ENCODE measurements at places on chromosomes 7 and 10.

DNA sequence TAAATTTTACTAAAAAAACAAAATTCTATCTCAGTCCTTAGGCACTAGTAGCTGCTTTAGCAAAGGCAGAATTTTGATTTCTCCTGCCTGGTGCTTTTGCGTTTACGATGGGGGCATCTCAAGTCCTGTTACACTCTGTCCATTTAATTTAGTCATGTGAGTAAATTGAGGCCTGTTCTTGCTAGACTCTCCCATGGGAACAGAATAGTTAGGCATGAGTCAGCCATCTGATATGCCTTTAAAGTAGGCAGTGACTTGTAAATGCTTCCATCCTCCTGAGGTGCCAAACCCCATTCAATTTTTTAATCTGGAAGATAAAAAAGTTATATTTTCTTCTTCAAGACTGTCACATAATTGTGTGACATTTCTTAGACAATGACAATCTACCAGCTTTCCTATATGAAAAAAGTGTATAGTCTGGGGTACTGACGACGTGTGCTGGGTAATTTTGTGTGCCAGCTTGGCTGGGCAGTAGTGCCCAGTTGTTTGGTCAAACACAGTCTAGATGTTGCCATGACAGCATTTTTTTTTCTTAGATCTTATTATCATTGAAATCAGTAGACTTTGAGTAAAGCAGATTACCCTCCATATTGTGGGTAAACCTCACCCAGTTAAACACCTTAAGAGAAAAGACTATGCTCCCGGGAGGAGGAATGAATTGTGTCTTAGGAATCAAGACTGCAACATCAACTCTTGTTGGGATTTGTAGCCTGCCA is 603.4 kb downstream of the SORCS1 start:
- DNase-seq = no peak

DNA sequence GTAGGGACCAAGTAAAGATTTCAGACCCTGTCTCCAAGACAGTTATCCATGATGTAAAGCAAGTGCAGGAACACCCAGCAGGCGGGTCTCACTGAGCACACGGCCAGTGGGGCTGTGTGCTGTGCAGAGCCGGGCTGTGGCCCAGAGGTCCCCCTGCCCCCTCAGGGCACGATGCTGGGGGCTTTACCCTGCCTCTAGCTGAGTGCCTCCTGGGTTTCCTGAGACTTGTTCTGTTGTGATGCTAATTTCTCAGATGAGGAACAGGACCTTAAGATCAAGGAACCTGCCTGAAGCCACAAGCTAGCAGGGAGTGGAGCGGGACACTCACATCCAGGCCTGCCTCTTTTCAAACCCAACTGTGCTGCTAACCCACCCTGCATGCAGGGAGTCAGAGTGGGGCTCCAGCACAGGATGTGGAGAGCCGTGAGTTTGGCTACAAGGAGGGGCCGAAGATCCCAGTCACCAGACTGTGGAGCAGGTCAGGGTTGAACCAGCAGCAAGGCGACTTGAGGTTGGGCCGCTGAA is 76.1 kb upstream of the LYZL2 start:
- no peak for DNase-seq

DNA sequence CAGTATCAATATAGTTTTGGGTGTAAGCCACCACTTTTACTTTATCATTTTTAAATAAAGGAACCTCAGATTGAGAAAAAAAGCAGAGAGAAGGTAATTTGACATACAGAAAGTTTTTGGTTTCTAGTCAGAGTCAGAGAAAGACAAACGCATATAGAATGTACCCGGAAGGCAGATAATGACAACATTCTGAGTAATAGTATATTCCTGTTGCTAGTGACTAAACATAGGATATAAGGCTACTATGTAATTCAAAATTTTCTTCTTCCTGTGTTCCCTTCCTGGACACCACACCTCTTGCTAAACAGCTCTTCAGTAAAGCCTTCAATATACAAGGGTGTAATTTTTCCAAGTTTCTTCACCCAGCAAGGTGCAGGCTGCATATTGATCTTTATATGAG is 597.6 kb downstream of the PCDH15 start:
- DNase-seq = no peak

GRCh38 chr10:94571081-94571480 is 25.5 kb downstream of the HELLS start:
- DNase-seq = no peak

- DNase-seq = no peak
Observed at GRCh38 chr7:16668049-16668858, 22.3 kb downstream of the BZW2 start.

- no peak for DNase-seq
Observed at GRCh38 chr10:47060356-47060755, 149.1 kb downstream of the PTPN20 start.

GRCh38 chr7:144941127-144941526 is 105.3 kb upstream of the TPK1 start:
- DNase-seq = no peak

DNA sequence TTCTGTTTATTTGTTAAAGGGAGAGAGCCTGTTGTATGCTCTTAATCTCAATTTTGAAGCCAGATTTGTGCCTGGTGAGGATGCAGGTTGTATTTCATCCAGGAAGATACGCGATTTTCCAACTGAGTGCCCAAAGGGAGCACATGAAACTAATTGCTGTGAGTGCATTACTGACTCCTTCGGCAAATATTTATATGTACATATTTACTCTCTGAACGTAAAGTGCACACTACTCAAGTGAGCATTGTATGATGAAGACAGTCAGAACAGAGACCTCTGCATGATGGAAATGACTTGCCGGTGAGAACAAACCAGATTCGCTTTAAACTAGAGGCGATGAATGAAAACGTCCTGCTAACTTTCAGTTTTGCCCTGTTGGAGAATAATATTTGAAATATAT is 130.1 kb downstream of the MALRD1 start:
- no peak for DNase-seq

- no peak for DNase-seq
Observed at GRCh38 chr10:63415640-63416244, 50.0 kb downstream of the JMJD1C start.

DNA sequence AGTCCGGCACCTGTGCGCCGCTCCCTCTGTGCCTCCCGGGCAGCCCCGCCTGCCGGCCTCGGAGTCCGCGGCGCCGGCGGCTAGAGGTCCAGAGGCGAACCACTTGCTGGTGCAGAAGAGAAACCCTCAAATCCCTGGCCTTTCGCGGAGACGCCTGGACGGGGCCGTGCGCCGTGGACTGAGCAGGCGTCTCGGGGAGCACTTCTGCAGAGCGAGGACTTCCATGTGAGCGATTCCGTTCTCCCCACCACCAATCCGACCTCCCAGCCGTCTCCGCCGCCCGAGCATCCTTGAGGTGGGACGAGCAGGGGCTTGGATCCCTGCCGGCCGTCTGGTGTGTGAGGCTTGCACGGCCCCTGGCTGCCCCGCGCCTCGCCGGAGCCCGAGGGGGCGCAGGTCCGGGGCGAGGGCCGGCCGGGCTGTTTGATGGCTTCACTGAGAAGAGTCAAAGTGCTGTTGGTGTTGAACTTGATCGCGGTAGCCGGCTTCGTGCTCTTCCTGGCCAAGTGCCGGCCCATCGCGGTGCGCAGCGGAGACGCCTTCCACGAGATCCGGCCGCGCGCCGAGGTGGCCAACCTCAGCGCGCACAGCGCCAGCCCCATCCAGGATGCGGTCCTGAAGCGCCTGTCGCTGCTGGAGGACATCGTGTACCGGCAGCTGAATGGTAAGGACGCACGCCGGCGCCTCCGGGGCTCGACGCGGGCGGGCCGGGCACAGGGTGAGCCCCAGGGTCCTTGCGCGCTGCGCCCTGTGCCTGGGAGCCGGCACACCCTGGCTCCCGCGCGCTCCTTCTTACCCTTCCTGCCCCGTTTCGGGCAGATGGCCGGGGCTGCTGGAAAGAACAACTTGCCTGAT is 660 bp downstream of the GALNT17 start:
- no peak for DNase-seq

DNA sequence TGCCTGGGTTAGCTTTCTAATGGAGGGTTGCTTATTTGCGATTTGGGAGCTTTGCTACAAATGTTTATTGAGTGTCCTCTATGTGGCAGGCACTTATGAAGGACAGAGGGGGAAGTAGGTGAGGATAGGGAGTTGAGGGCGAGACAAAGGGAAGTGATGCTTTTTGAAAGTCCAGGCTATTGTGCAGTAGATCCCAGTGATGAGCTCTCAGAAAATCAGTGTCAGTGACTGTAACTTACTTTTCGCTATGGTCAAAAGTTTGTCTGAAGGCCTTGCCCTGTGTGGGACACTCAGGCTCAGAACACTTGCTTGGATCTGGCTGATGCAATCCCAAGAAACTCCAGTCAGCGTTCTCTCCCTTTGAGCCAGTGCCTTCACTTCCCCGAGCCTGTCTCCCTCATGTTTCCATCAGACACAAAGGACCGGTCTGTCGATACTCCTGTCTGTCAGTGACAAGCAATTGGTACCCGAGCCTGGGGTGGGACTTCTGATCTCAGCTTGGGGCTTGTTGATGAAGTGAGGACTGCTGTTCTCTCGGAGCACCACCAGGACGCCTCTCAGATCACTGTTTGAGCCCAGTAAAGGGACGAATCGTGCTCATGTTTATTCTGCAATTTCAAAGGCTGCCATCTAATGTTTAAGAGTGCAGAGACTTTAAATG is 63.1 kb upstream of the SORCS3 start:
- DNase-seq = no peak

DNA sequence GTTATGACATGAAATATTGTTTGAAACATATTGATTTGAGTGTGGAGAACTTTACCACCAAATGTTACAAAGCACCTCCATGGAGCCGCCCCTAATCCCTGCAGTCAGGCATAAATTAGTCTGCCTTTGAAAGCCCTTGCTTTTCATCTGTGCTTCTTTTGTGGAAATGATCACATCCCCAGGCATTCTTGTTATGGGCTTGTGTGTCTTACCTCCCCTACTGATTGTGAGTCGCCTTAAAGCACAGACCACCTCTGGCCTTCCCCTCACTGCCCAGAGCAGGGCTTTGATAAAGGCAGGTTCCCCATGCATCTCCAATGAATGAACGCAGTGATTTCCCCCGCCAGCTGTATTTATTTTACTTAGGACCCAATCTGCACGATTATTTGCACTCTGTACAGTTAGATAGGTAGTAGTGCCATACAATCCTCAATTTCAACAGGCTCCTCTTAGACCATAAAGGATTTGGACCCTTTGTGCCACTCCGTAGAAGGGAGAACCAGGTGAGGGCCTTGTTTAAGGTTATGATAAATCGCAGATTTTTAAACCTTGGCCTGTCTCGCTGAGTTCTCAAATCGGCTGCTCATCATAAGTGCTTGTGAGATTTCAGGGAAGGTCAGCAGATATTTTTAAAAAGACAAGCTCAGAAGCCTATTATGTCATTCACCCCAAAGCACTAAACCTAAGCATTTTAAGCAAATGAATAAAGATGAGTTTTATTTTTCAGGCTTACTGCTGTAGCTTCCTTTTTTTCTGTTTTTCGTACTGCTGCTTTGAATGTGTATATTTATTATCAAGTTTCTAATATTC is 107.8 kb downstream of the CUBN start:
- no peak for DNase-seq

DNA sequence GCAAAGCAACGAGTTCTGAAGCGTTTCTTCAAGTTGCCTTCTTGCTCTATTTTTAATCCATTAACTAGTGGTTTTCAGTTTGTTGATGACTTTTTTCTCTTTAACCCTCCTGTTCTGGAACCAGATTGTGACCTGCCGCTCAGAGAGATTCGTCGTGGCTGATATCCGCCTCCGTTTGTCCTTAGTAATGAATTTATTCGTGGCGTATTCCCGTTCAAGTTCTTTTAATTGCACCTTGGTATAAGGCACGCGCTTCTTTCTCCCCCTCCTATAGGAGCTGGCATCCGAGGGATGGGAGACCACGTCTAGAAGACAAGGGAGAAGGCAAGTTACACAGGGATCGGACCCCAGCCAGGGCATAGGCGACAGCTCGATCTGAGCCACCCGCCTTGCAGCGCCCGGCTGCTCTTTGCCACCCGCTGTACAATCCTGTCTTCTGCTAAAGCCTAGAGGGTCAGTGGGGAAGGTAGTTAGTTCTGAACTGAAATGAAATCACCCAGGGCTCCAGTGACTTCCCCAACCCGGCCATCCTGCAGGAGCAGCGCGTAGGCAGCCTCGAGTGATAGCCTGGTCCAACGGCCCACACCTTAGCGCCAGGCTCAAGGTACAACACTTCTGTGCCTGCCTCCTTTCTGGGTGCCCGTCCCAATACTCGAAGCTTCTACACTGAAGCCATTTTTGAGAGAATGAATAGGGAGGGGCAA is 1.6 kb downstream of the HOXA13 start:
- DNase-seq = no peak

GRCh38 chr7:91098566-91098965 is 165.7 kb upstream of the FZD1 start:
- no peak for DNase-seq

GRCh38 chr10:23754941-23755340 is 316.1 kb downstream of the OTUD1 start:
- DNase-seq = no peak

GRCh38 chr10:127158662-127159061 is 37.7 kb downstream of the INSYN2A start:
- no peak for DNase-seq

DNA sequence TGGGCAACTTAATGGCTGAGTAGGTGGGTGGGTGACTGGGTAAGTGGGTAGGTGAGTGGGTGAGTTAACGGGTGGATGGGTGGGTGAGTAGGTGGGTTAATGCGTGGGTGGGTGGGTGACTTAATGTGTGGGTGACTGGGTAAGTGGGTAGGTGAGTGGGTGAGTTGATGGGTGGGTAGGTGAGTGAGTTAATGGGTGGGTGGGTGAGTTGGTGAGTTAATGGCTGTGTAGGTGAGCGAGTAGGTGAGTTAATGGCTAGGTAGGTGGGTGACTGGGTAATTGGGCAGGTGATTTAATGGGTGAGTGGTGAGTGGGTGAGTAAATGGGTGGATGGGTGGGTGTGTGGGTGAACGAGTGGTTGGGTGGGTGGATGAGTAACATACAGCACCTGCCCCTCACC is 243.0 kb upstream of the MGMT start:
- no peak for DNase-seq

GRCh38 chr7:154627646-154628290 is 375.2 kb downstream of the PAXIP1 start:
- no peak for DNase-seq

DNA sequence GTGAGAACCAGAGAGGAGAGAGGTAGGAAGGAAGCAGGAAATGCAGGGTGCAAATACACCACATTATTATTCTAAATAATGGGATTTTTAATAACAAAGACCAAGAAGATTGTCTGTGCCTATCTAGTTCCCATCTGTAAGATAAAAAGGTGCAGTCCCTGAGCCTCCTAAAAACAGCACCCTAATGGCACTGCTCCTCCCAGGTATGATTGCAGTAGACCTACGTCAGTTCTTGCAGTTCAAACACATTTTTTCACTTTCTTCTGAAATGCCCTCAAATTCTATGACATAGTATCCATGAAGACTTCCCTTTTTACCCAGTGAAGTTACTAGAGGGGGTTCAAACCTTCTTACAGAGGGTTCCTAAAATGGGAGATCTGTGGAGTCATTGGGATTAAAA is 70.6 kb downstream of the FIGNL1 start:
- no peak for DNase-seq

DNA sequence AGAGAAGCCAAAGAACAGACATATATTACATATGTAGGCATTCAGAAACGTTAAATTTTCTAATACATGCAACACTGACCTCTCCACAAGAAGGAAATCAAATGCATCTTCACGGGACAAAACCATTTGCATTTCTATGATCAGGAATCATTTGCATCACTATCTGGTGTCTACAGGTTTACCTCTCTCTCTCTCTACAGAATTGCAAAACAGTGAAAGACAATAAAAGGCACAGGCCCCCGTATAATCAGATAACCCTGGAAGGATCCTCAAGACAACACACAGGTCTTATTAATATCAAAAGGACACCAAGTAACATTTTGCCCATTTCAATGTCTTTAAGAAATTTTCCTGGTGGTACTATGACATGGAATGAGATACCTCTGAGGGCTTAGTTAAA is 306.3 kb downstream of the GPAM start:
- no peak for DNase-seq
